ENCODE measurements at places on chromosomes 7 and 10.

DNA sequence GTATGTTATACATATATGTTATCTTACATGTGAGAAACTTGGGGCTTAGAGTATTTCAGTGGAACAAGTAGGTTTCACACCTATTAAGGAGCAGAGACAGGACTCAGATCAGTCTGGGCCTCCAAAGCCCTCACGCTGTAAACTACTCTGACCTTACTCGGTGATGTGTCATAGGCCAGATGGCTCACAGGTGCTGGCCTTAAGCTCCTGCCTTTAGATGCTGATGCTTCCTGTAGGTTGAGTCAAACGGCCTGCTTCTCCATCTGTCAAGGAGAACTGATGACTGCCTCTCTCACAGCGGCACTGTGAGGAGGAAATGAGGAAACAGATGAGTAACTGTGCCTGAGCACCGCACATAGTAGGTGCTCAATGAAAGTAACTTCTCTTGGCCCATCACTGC, 312.6 kb upstream of the COBL start:
- DNase-seq = no peak

GRCh38 chr7:67432536-67433234, 436.1 kb downstream of the TYW1 start:
- no peak for DNase-seq

- no peak for DNase-seq
Observed at GRCh38 chr7:74590813-74591212, 66.7 kb upstream of the GTF2I start.

DNA sequence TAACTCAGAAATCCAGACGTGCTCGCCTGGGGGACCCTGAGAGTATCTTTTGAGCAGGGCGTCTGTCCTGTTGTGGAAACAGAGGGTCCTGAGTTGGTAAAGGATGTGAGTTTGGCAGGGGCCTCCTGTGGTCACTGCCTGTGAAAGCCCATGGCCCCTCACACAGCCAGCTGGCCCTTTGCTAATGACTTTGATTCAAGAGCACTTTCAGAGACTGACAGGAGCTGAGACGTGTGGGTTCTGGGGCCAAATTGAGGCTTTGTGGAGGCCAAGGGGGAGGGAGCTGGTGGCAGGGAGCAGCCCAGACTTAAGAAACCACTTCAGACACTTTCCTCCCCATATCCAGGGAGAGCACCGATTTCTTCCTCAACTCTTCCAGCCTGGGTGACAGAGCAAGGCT, 459.4 kb upstream of the FOXK1 start:
- DNase-seq = no peak

Measured in Ammon's horn (tissue), 1 donor.